GM18507 (cell line): ENCODE measurements at places on chromosomes 2 and 18.

GRCh38 chr18:76348267-76349066 lies 146.6 kb downstream of the ZNF516 start:
- no peak for DNase-seq

DNA sequence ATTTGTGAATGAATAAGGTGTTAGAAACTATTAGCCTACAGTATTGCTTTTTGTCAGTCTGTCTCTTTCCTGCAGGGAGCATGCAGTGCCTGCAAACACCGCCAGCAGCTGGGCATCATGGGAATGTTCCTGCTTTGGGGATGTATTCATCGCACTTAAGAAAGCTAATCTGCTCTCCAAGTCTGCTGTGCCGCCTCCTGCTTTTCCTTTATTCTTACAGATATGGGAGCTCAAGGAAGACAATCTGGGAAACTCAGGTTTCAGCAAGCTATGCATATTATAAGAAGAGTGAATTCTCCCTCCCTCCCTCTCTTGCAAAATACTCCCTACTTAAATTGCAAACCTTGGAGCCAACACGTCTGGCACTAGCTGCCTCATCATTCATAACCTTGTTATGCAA lies 479.2 kb upstream of the ACVR2A start:
- no peak for DNase-seq

DNA sequence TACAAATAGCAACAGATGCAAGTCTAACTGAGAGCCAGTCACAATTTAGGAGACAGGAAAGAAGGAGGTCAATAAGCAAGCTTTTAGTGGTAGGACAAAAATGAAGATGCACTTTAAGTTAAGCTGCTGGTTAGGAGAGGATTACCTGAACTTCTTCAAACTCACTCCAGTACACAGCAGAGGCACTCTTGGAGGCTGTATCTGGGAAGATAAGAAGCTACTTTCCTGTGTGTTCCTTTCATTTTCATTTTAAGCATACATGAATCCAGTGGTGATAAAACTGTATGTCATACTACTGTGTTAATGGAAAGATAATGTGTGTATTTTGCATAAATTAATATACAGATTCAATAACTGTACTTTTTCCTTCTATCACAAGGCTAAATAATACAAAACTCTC lies 49.6 kb downstream of the HYCC2 start:
- DNase-seq: no peak

DNA sequence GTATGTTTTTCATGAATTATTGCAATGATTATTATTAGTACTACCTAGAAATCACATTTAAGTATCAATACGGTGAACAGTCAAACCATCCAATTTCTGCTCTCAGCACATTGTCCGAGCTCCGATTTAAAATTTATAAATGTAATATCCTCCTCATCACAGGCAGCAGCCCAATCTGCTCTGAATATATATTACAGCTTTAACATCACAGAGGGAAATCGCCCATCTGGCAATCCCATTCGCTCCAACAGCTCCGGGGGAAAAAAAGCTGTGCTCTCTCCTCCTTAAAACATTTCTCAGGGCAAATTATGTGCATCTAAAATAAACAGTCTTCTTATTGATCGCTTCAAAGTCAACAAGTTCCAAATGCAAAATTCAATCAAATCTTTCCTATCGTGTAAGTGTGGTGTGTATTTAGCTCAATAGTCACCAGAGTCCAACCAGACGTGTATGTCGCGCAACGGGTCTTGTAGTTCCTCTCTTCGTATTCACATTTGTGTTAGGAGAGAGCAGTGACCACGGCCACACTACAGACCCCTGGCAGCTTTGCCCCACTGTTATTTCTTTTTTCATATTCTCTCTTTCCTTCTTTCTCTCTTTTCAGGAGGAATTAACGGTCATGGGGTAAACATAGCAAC lies 2.4 kb downstream of the FIGN start:
- no peak for DNase-seq

GRCh38 chr18:40063488-40063887 lies 1891.5 kb upstream of the PIK3C3 start:
- no peak for DNase-seq

GRCh38 chr2:181895818-181896217 lies 4.3 kb downstream of the ITPRID2 start:
- no peak for DNase-seq

DNA sequence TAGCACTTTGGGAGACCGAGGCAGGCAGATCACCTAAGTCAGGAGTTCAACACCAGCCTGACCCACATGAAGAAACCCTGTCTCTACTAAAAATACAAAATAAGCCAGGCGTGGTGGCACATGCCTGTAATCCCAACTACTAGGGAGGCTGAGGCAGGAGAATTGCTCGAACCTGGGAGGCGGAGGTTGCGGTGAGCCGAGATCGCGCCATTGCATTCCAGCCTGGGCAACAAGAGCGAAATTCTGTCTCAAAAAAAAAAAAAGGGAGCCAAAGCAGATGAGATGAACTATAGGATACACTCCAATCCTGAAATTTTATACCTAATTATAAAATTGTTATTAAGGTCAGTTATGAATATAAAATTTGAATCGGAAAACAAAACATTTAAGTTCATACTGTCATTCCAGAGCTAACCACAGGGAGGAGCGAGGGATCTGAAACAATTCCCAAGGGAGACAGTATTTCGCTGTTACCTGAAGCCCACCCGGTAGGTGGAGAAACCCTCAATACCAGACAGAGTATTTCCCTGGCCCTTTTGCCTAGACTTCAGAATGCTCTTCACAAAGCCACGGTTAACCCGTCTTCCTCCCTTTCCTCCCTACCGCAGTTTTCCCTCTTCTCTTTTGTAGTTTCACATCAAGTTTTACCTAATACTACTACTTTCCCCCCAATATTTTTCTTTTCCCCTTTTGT lies 1.4 kb downstream of the PPM1G start:
- DNase-seq: no peak

DNA sequence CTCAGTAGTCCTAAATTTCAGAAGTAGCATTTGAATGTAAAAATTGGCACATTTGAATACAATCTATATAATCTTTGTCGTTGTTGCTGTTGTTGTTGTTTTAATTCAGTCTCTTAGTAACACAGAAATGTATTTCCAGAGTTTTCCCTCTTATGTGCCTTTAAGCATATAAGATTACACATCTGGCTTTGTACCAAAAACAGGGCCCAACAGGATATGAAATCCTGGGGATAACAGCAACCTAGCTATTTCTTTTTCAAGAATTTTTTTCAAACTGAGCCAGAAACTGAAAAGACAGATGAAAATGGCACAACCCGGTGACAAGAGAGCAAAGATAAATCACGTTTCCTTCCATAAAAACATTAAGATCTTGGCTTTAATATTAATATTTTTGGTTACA lies 906.7 kb downstream of the NRXN1 start:
- no peak for DNase-seq

GRCh38 chr18:29982218-29982617 lies 1060.3 kb downstream of the DSC3 start:
- DNase-seq: no peak

GRCh38 chr2:118539290-118539689 lies 308.2 kb downstream of the EN1 start:
- no peak for DNase-seq

GRCh38 chr2:183163821-183164649 lies 39.8 kb downstream of the NUP35 start:
- DNase-seq: no peak

DNA sequence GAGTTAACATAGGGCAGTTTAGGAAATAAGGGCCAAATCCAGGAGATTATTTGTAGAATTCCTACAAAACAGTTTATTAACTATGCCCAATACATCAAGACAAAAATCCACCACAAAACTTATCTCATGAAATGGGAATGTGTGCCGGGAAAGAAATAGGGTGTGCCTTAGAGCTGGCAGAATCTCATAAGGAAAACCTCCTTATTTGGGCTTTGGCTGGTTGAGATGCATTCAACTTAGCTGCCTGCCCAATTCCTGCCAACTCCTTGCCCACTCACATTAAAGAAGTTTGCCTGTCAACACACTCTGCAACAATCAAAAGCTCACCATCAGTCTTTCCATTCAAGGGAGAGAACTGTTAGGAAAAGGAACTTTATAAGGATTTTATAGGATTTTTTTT lies 500.6 kb downstream of the SATB2 start:
- no peak for DNase-seq

DNA sequence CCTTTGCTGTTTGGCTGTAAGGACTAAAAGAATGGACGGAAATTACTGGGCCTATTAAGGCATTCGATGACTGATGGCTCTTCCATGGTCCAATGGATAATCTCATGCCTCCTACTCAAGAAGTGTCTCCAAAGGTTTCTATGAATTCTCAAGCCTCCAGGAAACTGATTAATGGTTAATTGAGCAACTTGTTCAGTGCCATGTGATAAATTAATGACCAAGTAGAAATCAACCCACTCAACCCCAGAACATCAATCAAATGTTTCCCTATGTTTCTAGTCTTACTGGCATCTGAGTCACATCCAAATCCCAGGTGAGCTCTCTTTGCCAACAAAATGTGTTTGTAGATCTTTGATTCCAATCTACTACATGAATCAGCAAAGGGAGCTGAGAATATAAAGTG lies 103.6 kb downstream of the NXPH2 start:
- DNase-seq: no peak

GRCh38 chr2:156057647-156058046 lies 274.9 kb downstream of the NR4A2 start:
- no peak for DNase-seq

- DNase-seq: no peak
Observed at GRCh38 chr2:139078376-139078775, 298.2 kb upstream of the NXPH2 start.

DNA sequence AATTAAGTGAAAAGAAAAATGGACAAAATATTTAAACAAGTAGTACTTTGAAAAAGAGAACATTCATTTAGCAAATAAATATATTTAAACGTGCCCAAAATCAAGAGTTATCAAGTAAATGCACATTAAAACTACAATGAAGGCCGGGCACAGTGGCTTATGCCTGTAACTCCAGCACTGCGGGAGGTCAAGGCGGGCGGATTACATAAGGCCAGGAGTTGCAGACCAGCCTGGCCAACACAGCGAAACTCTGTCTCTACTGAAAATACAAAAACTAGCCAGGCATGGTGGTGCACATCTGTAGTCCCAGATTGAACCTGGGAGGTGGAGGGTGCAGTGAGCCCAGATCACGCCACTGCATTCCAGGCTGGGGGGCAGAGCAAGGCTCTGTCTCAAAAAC lies 9.8 kb downstream of the STAM2 start:
- no peak for DNase-seq

DNA sequence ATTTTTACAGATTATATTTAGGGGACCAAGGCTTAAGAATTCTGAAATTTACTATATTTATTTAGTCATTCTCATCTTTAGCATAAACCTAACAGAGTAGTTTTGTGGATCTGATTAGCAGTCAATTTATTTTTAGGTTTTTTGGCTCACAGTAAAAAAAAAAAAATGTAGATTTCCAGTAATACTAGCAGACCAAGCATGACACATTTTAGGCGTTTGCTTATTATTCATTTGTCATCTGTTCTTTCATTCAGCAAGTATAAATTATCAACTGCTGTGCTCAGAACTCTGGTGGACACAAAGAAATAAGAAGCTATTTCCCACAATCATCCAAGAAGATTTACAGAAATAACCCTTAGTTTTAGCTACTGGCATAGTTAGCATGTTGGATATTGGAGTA lies 20.6 kb downstream of the PDE1A start:
- no peak for DNase-seq
